Neuronal stem cell (in vitro differentiated cells): ENCODE measurements at places on chromosomes 1 and 21.

DNA sequence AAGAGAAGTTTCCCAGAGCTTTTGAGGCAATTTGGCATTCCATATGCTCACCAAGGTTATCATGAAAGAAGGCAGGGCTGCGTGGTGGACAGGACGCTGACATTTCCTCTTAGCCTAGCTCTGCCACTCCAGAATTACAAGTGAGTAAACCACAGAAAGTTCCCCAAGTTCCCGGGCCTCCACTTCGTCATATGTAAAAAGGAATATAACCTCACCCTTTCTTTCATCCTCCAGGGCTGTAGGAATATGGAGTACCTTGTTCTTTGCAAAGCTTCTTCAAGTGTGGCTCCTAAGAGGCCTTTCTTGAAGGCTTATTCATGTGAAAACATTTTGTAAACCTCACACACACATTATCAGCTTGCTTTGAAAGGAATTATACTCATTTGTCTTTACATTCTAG, 210.2 kb downstream of the GREM2 start:
- no peak for DNase-seq

DNA sequence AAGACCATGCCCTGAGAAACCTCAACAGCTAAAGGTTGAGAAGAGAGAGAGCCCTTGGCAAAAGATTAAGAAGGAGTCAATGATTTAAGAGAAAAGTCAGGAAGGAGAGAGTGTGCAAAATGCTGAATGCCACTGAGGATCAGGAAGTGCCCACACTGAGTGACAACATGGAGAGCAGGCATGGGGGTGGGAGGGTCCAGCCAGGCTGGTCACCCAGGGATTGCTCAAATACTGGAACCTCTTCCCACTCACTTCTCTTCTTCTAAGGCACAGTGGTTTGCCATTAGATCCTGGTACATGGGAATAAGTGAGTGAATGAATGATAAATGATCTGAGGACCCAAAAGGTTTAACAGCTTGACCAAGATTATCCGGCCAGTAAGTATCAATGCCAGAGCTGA, 11.1 kb downstream of the PRR9 start:
- no peak for DNase-seq

GRCh38 chr1:167820684-167821355, 93.1 kb downstream of the ADCY10 start:
- no peak for DNase-seq

DNA sequence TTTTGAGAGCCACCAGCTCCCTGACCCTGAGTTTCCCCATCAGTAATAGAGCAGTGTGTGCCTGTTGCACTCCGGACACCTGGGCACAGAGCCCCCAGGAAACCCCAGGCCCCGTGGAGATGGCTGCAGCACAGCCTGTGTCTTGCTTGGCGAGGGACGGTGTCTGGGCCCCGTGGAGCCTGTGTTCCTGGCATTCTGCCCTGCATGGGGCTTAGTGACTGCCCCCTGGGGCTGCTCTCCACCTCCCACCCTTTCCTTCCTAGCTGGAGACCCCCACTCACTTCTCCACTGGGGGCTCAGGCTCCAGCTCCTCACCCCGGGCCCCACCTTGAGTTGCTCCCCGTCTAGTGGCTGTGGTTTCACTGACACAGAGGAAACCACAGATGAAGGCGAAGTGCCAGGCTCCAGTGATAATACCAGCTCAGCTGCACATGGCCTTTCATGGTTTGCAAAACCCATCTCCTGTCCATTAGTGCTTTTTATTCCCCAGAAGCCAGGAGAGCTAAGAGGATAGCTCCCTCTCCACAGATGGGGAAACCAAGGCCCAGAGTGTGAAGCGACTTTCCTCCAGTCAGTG, 39.4 kb downstream of the DMRTB1 start:
- no peak for DNase-seq

DNA sequence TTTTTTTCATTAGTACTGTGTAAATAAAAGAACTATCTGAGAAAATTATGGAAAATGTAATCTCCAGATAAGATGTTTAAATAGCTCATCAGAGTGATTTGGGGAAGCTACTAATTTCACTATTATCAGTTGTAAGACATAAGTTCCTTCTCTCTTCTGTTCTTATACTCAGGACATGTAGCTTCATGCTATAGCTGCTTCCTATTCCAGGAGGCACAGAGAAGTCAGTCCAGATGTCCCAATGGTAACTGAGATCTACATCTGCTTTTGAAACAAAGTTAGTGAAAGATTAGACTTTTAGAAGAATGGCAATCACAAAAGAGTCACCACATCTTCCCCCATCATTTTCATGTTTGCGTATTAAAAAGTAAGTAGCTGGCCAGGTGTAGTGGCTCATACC, 5.6 kb downstream of the MAP3K21 start:
- DNase-seq = no peak

DNA sequence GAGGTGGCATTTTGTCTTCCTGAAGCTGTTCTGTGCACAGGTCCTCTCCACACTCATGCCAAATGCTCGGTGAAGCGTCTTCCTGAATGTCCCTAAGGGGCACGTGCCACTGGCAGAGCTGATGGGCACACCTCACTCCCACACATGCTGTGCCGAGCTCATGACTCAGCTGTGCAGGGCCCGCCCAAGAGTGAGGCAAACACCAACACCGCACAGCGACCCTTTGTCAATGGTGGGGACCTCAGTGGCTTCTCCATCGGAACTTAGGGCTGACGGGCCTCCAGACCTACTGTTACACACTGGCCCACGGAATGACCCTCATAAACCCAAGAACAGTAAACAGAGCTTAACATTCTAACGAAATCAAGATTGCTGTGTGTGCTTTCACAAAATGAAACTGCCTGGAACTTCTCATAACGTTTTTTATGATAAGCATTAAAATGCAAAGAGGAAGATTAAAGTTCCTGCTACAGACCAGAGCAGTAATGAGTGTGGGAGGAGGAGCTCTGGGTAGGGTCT, 89.3 kb downstream of the SIM2 start:
- no peak for DNase-seq

GRCh38 chr21:45016031-45016405, 58.4 kb upstream of the ADARB1 start:
- no peak for DNase-seq

DNA sequence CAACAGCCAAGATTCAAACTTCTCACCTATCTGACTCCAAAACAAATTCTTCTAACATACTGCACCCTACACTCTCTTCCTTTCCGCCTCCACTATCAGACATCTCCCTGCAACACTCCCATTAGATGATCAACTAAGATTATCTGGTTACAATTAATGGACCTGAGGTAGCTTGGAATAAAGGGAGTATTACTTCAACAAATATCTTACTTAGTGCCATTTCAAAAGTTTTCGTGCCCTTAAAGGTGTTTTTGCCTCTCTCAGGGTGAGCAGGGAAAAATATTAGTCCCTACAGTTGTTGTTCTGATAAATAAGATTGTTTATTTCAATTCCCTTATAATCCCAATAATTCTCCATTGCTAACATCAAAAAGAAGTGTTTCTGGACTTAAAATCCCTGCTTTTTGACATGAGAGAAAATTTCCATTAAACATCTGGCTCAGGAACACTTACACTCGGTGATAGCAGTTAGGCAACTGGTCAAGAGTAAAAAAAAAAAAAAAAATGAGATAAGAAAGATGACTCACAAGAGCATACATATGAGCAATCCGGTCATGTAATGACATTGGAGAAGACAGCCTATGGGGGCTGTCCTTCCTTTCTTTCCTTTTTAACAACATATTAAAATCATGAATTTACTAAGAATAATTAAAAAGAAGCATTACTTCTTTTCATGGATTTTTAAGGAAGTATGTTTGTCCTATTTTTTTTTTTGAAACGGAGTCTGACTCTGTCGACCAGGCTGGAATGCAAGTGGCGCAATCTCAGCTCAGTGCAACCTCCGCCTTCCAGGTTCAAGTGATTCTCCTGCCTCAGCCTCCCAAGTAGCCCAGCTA, 7.6 kb downstream of the RSBN1 start:
- no peak for DNase-seq

GRCh38 chr1:150925080-150925479, 1.1 kb upstream of the SETDB1 start:
- DNase-seq = no peak

DNA sequence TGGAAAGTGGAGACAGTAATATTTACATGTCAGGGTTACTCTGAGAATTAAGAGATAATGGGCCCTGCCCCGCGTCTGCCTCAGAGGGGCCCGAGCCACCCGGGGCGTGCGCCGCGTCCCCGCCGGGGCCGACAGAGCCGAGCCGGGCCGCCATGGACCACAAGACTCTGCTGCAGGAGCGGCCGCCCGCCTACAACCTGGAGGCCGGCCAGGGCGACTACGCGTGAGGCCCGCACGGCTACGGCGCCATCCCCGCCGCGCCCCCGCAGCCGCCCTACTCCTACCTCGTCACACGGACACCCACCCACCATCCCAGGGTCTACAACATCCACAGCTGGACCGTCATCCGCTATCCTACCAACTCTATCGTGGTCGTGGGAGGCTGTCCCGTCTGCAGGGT, 35.1 kb upstream of the LRRC39 start:
- no peak for DNase-seq

- peak; percentile 74 for DNase-seq
Observed at GRCh38 chr1:150560011-150560438, 10.8 kb downstream of the ADAMTSL4 start.

DNA sequence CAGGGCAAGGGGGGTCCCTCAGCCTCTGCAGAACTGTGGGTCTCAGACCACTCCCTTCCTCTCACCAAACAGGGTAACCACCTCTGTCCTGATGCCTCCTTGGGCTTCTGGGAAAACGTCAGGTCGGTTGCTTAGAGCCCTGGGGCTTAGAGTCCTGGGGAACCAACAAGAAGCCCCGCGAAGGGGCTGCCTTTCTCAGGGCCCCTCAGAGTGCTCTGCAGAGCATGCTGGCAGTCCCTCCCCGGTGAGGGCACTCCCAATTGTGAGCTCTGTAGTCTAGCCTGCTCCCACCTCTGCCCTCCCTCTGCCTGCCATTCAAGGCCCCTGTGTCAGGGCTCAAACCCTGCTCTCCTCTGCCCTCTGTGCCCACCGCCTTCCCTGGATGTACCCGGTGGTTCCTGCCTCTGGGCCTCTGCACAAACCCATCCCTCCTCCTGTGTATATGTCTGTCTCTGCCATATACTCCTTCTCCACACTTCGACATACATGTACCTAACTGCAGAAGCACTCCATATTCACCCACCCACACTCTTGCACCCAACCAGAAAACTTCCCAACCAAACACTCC, 92.3 kb downstream of the DMRTB1 start:
- DNase-seq = no peak
